ENCODE measurements at places on chromosomes 6 and 20. TPM values are rescaled to one million over a fixed set of nuclear protein-coding genes. Genes with fewer than 3 reads are reported as not detected.

SPATS1 gene
- not detected for total RNA-seq

MKKS gene
- 8.0 TPM for total RNA-seq

VWA7 gene
- 3.0 TPM for total RNA-seq

WFDC12 gene
- not detected for total RNA-seq

KIFC1 gene
- 64.9 TPM for total RNA-seq

NOTCH4 gene
- 0.37 TPM for total RNA-seq

TENT5A gene
- 0.90 TPM for total RNA-seq

- no peak for DNase-seq
Measured at GRCh38 chr20:36881888-36882287, 6.0 kb downstream of the TLDC2 start.

GRCh38 chr6:34386316-34387137 is 5.9 kb downstream of the NUDT3 start:
- no peak for DNase-seq

GRCh38 chr6:27867945-27868300 is 44.3 kb downstream of the OR2B2 start:
- DNase-seq: peak; percentile 68

GRCh38 chr6:130421585-130421984 is 55.8 kb downstream of the TMEM200A start:
- DNase-seq: no peak

DNA sequence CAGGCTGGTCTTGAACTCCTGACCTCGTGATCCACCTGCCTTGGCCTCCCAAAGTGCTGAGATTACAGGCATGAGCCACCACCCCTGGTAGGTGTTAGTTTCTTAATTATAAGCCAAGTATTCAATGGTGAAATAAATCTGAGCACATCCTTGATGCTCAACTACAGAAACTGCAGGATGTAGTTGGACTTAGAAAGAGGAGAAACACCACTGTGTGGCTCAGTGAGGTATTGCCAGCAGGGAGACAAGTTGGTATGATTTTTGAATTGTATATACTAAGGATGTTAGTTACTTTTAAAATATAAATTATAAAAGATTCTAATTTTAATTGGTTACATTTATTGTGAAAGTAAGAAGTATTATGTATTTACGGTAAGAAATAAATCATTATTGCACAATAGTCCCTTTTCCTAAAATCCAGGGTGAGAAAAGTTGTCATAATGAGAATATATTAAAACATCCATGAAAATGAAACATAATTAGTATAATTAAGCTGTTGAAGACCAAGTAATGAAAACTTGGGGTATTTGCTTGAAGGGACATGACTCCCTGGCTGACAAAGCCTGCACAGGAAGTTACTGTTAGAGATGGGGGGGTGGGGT is 17.6 kb downstream of the SLC18B1 start:
- DNase-seq: no peak

GRCh38 chr6:105759946-105760345 is 326.2 kb upstream of the PRDM1 start:
- no peak for DNase-seq

GRCh38 chr20:57688864-57689263 is 21.0 kb downstream of the PMEPA1 start:
- DNase-seq: no peak

DNA sequence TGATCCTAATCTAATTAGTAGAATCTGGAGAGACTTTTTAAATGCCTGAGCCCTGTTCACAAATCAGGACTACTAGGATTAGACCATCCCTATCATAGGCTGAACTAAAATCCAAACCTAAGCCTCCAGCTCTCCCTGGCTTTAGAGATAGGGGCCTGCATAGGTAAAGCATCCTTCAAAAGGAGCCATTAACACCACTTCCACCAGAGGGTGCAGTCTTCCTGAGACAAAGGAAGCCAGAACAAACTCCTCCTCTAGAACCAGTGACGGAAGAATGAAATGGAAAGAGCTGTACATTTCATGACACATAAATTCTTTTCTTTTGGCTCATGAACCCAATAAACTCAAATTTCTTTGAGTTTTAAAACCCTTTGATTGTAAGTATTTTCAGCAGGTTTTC is 291.2 kb upstream of the ADGRB3 start:
- DNase-seq: peak; percentile 61

DNA sequence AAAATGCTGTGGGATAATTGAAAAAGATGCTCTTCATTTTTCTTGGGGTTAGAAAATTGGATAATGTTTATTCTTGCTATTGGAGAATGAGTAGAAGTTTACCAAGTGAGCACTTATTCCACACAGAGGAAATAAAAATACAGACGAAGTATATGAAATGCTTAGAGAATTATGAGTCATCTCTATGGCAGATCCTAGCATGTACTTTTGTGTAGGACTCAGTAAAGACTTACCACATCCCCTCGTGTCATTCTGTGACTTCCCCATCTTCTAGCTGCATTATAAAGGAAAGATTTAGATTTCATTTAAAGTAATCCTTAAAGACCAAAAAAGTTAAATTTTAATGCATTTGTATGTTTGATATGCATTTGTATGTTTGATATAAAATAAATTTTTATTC is 685.6 kb downstream of the TBC1D32 start:
- no peak for DNase-seq

DNA sequence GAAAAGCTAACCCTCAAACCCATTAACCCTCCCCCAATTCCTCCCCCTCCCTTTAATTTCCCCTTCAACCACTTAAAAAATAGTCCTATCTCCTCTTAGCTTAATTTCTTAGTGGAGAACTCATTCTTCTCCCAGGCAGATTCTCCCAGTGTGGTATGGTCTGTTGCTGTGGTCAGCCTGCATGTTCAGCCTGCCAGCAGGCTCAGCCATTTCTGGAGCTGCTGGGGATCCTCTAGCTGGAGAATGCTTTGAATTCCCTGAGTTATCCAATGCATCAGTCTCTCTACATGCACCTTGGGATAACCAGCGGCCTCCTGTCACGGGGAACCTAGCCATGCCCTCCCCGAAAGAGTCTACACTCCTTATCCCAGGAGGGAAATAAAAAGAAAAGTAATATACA is 375.4 kb upstream of the RSPO3 start:
- no peak for DNase-seq
